ENCODE measurements at places on chromosomes 5 and 9.

DNA sequence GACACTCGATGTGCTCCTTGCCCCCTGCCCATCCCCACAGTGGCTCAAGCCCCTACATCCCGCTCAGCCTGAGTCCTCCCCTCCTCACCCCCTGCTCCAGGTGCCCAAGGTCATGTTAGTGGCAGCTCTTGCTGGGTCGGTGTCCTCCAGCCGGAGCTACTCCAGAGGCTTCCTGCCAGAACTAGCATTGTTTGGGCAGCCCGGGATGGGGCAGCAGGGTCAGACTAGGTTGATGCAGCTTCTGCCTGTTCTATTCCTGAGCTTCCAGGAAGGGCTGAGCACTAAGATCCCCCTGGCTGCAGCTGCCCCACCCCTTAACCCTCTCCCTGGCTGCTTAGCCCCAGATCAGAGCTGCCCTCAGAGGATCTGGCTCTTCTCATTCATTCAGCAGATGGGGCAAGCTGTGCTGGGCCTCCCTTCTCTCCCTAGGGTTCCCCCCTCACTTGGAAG, 671 bp downstream of the RGS14 start:
- no peak for DNase-seq

DNA sequence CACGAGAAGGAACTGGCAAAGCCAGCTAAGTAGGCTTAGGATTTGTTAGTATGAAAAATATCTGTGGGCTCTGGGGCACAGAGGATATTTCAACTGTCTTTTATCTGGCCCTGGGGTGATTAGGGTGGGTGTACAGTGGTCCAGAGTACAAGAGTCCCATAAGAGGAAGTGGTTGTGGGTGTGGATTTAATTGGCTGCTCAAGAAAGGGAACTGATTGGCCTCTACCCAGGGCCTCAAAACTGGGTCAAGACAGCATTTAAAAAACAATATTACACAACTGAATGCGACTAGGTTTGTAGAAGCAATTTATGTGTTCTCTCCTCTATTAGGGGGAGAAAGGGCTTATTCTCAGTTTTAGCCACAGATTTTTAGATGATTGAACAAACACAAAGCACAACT, 1353.4 kb upstream of the WWC1 start:
- DNase-seq = no peak

DNA sequence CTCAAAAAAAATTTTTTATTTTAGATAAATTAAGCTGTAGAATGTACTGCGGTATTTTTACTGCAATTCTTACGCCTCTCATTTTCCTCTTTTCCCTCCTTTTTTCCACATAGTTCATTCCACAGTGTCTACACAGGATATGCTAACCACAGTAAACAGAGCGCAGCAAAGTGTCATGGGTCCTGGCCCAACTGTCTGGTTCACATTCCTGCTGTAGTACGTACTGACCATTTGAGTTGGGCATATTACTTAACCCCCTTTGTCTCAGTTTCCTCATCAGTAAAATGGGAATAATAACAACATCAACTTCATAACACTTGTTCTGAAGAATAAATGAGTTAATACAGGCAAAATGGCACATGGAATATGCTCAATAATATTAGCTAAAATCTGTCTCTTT, 41.6 kb downstream of the SLC44A1 start:
- no peak for DNase-seq

DNA sequence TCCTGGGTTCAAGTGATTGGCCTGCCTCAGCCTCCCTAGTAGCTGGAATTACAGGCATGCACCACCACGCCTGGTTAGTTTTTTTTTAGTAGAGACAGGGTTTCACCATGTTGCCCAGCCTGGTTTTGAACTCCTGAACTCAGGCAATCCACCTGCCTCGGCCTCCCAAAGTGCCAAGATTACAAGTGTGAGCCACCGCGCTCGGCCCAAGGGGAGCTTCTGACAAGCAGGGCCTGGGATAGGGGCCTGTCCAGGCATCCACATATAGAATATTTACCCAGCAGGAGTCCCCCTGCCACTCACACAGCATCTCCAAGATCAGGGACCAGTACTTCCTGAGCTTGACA, 10.1 kb downstream of the IRF1 start:
- no peak for DNase-seq

- no peak for DNase-seq
These were observed 221.5 kb upstream of the FAM174A start for GRCh38 chr5:100313657-100314056.

DNA sequence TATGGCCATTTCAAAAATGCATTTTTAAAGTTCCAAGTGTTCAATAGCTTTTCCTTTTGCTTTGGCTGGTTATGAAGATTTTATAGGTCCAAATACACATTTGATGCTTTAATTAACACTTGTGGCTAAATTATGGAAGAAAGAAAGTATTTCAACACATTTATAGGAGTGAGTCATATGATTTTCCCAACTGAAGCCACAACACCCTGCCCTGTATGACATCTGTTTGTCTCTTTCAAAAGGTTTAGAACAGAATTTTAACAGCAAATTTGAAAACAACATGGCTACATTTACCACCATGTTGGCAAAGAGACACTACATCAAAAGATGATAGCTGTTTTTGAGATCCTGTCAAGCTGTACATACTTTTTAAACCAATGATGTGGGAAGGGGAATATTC, 99.4 kb downstream of the TMEM174 start:
- no peak for DNase-seq

GRCh38 chr9:133401588-133401987, 16.2 kb downstream of the REXO4 start:
- DNase-seq = no peak

DNA sequence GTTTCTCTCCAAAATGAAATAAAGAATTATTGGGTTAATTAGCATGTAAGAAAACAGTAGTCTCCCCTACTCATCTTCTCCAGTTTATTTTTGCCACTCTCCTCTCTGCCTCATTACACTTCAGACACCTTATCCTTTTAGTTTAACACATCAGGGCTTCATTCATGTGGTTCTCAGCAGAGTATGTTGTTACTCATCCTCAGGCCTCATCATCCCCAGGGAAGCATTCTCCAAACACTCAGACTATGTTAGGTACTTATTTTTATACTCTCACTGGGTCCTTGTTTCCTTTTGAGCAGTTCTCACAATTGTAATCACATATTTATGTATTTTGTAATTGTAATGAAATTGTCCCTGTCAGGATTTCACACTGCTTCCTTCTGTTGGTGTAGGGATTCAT, 470.5 kb downstream of the PDE4D start:
- no peak for DNase-seq

DNA sequence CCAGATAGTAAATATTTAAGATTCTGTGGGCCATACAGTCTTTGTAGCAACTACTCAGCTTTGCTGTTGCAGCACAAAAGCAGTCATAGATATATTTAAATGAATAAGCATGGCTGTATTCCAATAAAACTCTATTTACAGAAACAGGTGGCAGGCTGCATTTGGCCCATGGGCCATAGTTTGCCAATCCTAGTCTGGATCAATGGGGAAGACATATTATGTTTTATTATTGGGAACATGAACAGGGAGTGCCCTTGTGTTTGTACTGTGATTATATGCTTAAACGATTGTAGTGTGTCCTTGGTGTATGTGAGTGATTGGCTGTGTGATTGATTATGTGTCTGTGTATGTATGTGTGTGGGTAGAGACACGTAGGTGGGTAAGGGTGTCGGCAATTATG, 12.0 kb upstream of the CCL27 start:
- DNase-seq = no peak

DNA sequence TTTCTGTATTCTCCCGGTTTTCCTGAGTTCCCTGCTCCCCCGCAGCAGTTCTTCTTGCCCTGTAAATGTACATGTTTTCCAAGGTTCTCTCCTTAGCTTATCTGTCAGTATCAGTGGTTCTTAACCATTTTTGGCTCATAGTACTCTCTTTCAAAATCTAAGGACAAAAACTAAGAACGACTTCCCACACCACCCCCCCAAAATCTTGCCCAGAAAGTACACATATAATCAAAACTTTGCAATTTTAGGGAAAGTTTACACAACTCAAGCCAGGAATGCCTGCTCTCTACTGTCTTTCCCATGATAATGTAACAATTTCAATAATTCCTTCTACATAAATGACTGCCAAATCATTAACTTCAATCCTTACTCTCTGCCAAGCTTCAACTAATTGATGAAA, 4.5 kb downstream of the DCAF12 start:
- no peak for DNase-seq

GRCh38 chr5:180109920-180110319, 38.4 kb upstream of the RNF130 start:
- no peak for DNase-seq

GRCh38 chr5:65098393-65098792, 329.7 kb downstream of the CWC27 start:
- DNase-seq = no peak

GRCh38 chr5:165981671-165982070, 2309.8 kb upstream of the WWC1 start:
- no peak for DNase-seq

GRCh38 chr5:175895686-175896102, 24.3 kb downstream of the CPLX2 start:
- DNase-seq = no peak

DNA sequence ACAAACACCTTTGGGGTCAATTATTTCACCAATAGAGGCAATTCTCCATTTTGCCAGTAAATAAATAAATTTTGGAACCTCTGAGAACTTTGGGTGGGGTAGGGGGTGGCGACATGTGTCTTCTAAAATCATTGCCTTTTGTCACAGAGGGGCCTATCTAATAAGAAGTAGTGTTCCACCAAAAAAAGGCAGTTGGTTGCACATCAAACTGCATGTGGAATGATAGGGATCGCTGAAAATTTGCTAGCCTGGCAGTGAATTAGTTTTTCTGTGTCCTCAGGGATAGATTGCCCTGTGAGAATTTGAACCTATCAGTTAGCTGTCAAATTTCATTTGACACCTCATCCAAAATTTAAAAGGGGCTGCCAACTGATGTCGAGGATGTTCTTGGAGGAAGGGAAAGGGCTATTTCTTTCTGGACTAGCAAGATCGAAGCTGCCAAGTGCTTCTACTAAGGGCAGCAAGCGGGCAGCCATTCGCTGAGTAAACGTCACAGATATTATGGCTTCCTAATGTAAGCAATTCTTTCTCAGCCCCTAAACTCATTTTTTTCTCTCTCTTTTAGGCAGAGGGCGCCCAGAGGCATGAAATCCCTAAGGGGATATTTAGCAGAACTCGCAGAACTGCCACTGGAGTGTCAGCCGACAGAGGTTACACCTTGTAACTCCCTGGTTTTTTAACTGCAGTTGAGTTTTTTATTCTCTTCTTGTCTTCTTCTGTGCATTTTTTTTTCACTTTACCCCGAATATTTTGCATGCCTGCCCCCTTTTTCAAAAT, 2208.1 kb upstream of the WWC1 start:
- DNase-seq = no peak

DNA sequence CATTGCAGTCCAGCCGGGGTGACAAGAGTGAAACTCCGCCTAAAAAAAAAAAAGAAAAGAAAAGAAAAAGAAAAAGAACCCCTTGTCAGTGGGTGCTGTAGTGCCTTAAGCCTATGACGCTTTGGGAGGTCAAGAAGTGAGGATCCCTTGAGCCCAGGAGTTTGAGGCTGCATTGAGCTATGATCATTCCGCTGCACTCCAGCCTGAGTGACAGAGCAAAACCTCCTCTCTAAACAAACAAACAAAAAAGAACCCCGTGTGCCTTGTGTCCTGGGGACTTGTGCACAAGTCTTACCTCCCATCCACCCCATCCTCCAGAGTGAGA, 33.5 kb upstream of the STXBP1 start:
- no peak for DNase-seq

- DNase-seq = no peak
These were observed 64.7 kb upstream of the SPOCK1 start for GRCh38 chr5:137563646-137564397.

DNA sequence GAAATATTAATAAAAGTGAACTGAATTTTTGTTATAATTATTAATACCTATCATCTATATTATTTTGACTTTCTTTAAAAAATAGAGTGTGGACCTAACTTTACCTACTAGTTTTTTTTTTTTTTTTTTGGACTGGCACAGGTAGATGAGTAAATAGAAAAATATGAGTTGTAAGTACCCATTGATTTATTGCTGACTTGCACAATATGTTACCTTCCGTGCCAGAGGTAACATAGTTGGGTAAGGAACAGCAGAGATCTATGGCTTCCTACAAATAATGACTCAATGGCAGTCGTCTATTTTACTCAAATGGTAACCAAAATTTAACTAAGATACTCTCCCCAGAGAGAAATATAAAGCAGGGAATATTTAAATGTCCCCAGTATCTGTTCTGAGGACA, 1212.8 kb downstream of the PTPRD start:
- DNase-seq = no peak

GRCh38 chr5:146851133-146851532, 27.4 kb downstream of the PPP2R2B start:
- no peak for DNase-seq

DNA sequence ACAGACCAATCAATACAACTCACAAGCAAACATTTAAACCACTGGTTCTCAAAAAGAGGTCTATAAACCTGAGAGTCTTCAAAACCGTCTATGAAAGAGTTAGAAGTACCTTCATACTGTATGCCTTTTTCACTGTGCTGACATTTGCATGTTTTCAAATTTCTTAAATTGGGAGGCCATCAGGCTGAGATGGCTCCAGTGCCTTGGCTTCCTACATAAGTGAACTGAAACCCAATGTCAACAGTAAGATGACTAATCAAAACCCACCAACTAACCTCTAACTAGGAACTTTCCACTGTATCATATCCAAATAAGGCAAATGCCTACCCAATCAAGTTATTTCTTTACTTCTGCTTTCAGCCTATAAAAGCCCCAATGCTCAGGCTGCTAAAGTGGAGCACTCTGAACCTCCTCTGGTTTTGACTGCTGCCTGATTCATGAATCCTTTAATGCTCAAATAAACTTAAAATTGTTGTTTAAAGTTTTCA, 35.1 kb downstream of the FAM13B start:
- no peak for DNase-seq
